ENCODE measurements at places on chromosomes 5 and 9.

DNA sequence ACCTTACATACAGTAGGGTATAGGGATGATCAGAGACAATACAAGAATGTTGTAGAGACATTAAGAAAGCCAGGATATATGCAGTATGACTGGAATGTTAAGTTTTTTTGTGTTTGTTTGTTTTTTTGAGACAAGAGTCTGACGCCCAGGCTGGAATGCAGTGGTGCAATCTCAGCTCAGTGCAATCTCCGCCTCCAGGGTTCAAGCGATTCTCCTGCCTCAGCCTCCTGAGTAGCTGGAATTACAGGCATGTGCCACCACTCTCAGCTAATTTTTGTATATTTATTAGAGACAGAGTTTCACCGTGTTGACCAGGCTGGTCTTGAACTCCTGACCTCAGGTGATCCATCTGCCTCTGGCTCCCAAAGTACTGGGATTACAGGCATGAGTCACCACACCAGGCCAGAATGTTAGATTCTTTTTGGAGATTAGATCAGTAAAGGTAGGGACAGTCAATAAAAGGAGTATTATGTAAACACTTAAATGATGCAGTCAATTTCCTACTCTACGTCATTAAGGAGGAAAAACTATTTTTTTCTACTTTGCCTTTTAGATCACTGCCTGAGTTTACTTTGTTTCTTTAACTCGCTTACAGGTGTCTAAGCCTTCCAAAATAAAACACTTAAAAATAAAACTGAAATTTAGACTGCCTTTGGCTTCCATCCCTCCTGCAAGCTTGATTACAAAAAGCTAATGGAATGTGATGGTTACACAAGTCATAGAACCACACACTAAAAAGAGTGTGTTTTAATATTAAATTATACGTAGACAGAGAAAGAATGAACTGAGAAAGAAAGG is 6.8 kb upstream of the HNRNPA0 start:
- H3K4me1 ChIP-seq: no peaks in the 10 kb centered on the region
- no peak overlapping the region for H3K4me3 ChIP-seq
- H3K36me3 ChIP-seq: peaks cover 11% of the 10 kb centered on the region
- peaks cover 4% of the 10 kb centered on the region for H3K27me3 ChIP-seq

GRCh38 chr9:112858625-112859147 is 32.0 kb downstream of the SLC46A2 start:
- H3K4me3 ChIP-seq: no peak overlapping the region
- H3K27me3 ChIP-seq: no peaks in the 10 kb centered on the region
- H3K27ac ChIP-seq: no peak overlapping the region
- DNase-seq: peak; percentile 30
- H3K36me3 ChIP-seq: peaks cover 5% of the 10 kb centered on the region

- no peaks in the 10 kb centered on the region for H3K36me3 ChIP-seq
- peaks cover 3% of the 10 kb centered on the region for H3K4me1 ChIP-seq
- no peak for DNase-seq
- H3K27ac ChIP-seq: no peak overlapping the region
Observed at GRCh38 chr9:131091352-131091992, 4.9 kb upstream of the AIF1L start.

DNA sequence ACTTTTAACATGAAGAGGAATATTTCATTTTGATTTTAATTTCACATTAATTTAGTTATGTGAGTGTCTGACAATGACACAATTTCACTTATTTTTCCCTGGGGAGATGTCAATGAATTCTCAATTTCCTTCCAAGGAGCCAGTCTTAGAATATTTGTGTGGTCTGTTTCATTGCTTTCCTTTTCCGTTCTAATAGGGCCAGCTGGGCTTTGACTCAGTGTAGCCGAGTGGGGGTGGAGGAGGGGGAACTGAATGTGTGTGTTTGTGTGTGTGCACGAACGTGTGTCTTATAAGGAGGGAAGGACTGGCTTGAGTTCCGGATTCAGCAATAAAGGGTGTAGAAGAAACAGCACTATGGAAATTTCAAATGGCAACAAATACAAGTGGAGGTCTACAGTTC is 100.0 kb downstream of the BASP1 start:
- no peak for DNase-seq
- H3K4me1 ChIP-seq: peaks cover 39% of the 10 kb centered on the region
- H3K27ac ChIP-seq: peak overlapping the region; percentile 70
- no peaks in the 10 kb centered on the region for H3K27me3 ChIP-seq

- no peaks in the 10 kb centered on the region for H3K27me3 ChIP-seq
- no peak overlapping the region for H3K27ac ChIP-seq
- peaks cover 6% of the 10 kb centered on the region for H3K4me1 ChIP-seq
- no peak for DNase-seq
- H3K36me3 ChIP-seq: peaks cover 4% of the 10 kb centered on the region
Observed at GRCh38 chr9:124809211-124809610, 32.3 kb downstream of the OLFML2A start.

GRCh38 chr5:30781643-30782042 is 411.8 kb upstream of the CDH6 start:
- no peak for DNase-seq
- H3K36me3 ChIP-seq: peaks cover 2% of the 10 kb centered on the region
- H3K4me3 ChIP-seq: no peak overlapping the region

DNA sequence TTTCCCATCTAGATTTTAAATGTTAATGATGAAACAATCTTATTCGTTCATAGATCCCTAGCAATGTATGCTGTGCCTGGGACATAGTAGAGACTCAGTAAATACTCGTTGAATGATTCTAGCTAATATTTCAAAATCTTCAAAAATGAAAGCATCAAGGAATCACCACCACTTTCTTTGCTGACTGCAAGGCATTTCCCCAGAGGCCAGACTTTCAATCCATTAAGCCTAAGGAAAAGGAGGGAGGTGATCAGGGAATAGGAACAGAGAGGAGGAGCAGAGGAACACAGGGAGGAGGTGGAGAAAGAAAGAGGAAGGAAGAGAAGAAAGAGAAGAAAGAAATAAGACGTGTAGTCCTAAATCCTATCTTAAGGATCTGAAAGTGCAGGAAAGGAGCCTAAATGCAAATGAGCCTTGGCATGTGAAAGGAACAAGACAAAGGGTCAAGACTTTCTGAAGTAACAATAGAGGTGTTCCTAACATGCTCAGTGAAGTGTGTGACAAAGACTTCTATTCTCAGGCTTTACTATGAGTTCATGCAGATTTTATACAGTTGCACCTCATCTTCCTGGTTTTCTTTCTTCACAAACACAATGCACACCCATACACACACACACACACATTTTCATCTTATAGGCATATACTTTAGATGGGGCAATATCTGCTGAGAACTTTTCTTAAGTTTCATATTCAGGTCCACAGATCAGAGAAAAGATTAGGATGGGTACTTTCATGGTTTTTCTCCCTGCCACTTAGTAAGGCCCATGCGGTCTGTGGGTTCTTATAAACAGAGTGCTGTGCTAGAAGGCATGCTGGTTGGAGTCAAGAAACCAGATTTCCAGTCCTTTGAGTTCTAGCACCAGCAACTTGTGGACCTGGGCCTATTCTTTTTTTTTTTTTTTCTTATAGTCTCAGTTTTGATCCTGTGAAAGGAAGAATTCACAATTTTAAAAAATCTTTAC is 512.2 kb upstream of the TNC start:
- H3K4me1 ChIP-seq: no peaks in the 10 kb centered on the region
- DNase-seq: no peak
- no peak overlapping the region for H3K27ac ChIP-seq
- H3K27me3 ChIP-seq: no peaks in the 10 kb centered on the region
- no peak overlapping the region for H3K4me3 ChIP-seq

GRCh38 chr5:155850370-155850769 is 476.6 kb upstream of the SGCD start:
- H3K27me3 ChIP-seq: no peaks in the 10 kb centered on the region
- DNase-seq: no peak
- H3K4me3 ChIP-seq: no peak overlapping the region
- no peaks in the 10 kb centered on the region for H3K36me3 ChIP-seq

DNA sequence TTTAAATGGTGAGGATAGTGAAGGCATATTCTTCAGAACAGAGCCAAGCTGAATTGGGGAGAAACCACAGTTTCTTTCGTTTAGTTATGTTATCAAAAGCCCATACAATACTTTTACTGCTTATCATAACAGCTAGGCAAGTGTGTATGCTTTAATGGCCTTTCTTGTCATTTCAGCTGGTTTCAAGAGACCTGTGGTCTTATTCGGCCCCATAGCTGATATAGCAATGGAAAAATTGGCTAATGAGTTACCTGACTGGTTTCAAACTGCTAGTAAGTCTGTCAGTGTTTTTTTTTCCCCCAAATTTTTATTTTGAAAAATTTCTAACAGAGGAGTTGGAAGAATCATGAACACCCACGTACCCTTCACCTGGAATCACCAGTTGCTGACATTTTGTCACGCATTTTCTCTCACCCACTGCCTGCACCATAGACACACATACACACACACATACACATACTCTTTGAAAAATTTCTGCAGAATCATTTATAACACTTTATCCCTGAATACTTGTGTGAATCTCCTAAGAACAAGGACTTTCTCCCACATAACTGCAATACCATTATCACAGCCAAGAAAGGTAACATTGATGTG is 63.7 kb downstream of the TJP2 start:
- DNase-seq: no peak
- H3K27me3 ChIP-seq: no peaks in the 10 kb centered on the region
- H3K36me3 ChIP-seq: peaks cover 5% of the 10 kb centered on the region

- no peak for DNase-seq
- H3K4me1 ChIP-seq: no peaks in the 10 kb centered on the region
- no peak overlapping the region for H3K27ac ChIP-seq
- no peaks in the 10 kb centered on the region for H3K36me3 ChIP-seq
- H3K27me3 ChIP-seq: peaks cover 13% of the 10 kb centered on the region
Observed at GRCh38 chr5:113693701-113694100, 180.2 kb downstream of the YTHDC2 start.

- peaks cover 50% of the 10 kb centered on the region for H3K27me3 ChIP-seq
- DNase-seq: no peak
- H3K36me3 ChIP-seq: no peaks in the 10 kb centered on the region
- peaks cover 14% of the 10 kb centered on the region for H3K4me1 ChIP-seq
- peak overlapping the region; percentile 13 for H3K4me3 ChIP-seq
Observed at GRCh38 chr9:122218071-122218934, 10.5 kb downstream of the LHX6 start.

- no peaks in the 10 kb centered on the region for H3K27me3 ChIP-seq
- H3K4me3 ChIP-seq: no peak overlapping the region
- peak; percentile 33 for DNase-seq
- no peaks in the 10 kb centered on the region for H3K36me3 ChIP-seq
- H3K4me1 ChIP-seq: peaks cover 9% of the 10 kb centered on the region
- H3K27ac ChIP-seq: no peak overlapping the region
Observed at GRCh38 chr9:134165357-134166315, 1.3 kb upstream of the RNU6ATAC start.

DNA sequence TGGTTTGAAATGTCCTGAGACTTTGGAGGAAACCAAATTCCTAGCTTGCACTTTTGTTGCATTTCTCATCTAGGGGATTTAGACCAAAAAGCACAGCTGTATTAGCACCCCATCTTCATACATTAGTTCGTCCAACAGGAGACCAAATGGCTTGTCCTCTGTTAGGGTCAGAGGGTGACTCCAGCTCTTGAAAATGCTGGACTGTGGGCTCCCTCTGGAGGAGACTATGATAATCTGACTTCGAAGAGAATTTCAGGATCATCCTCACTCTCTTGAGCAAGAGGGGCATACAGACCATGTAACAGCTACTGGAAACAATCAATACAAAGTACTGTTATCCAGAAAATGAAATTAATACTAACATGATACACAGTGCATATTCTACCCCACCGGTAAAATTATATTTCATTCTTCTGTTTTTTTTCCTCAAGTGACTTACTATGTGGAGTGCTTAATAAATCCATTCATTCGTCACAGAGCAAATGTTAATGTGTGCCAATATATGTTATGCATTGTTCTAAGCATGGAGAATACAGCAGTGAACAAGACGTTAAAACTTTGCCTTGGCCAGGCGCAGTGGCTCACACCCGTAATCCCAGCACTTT is 63.7 kb upstream of the PPP2CA start:
- H3K4me3 ChIP-seq: no peak overlapping the region
- H3K36me3 ChIP-seq: peaks cover 7% of the 10 kb centered on the region
- no peak for DNase-seq
- no peak overlapping the region for H3K27ac ChIP-seq
- H3K4me1 ChIP-seq: no peaks in the 10 kb centered on the region

- H3K36me3 ChIP-seq: no peaks in the 10 kb centered on the region
- H3K27ac ChIP-seq: no peak overlapping the region
- H3K4me1 ChIP-seq: no peaks in the 10 kb centered on the region
- H3K27me3 ChIP-seq: no peaks in the 10 kb centered on the region
- H3K4me3 ChIP-seq: no peak overlapping the region
- no peak for DNase-seq
Observed at GRCh38 chr5:165119175-165119574, 1613.8 kb downstream of the MAT2B start.

DNA sequence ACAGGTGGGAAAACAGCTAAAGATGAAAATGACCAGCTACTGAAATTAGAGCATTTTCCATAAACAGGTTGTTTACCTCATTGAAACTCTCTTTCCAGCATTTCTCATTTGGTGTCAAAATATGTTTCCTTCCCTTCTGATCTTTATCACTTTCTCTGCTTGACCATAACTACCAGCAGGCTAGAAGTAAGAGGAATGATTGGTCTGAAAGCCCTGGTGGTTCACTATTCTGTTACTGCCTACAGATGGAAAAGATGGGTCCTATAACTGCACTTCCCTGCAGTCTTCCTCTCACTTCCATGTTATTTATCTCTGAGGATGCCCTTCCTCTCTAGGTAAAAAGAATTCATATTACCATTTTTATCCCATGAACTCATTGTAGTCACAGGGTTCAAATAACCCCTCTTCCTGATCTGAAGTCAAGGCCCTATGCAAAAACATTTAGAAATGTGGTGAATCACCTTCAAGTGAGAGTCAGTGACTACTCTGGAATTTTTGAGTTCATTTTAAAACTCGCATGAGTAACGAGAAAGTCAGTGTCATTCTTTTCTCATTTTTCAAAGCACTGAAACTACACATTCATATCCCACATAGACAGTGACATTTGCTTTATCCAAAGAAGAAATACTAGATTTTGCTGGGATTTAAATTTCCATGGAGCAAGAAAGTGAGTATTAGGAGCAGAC is 51.7 kb downstream of the ZNF474 start:
- H3K4me3 ChIP-seq: no peak overlapping the region
- no peaks in the 10 kb centered on the region for H3K4me1 ChIP-seq
- DNase-seq: no peak
- H3K27ac ChIP-seq: no peak overlapping the region

DNA sequence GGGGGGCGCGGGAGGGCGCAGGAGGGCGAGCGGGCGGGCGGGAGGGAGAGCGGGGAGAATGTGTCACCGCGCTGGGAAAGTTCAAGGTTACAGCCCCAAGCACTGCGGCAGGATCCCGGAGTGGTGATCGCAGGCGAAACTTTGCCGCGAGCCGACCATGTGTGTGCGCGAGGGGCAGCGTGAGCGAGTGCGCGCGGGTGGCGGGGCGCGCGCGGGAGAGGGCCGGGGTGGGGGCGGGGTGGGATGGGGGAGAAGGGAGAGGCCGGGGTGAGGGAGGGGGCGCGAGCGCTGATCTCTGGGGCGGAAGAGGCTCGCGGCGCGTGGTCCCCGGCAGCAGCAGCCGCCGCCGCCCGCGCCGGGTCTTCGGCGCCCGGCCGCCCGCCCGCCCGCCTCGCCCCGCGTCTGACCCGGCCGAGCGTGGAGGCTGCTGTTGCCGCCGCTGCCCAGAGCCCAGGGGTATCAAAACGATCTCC is at the start of gene NFIB:
Gene NFIB, minus strand, starts transcription at position 191 of the 473 bp plus-strand sequence. CDS start 630 bp downstream, outside the sequence.
- DNase-seq: no peak
- peaks cover 23% of the 10 kb centered on the region for H3K27me3 ChIP-seq
- H3K4me1 ChIP-seq: peaks cover 12% of the 10 kb centered on the region
- H3K36me3 ChIP-seq: peaks cover 2% of the 10 kb centered on the region

- no peak overlapping the region for H3K27ac ChIP-seq
- H3K4me3 ChIP-seq: peak overlapping the region; percentile 25
- H3K27me3 ChIP-seq: no peaks in the 10 kb centered on the region
Observed at GRCh38 chr5:78887384-78888118, 97.6 kb downstream of the ARSB start.
